ENCODE measurements at places on chromosomes 2 and 18.

GRCh38 chr2:80303006-80303908 is 1.3 kb downstream of the LRRTM1 start:
- DNase-seq, result no peak

GRCh38 chr2:27378096-27378808 is 2.3 kb downstream of the ZNF513 start:
- DNase-seq, result no peak

DNA sequence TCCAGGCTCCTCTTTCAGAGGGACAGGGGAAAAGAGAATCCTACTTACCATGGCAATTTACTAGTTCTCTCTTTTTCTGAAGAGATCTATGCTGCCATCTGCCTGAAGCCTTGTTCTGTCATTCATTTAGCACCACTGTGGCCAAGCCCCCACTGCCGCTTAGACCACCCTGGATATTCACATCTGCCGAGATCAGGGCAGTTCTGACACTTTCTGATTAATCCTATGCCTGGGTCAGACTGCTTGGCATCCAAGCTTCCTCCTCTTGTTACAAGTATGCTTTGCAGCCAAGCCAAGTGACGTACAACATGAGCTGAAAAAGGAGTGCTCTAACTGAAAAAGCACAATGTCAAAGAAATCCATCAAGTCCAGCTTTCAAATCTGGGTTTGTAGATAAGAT is 332.6 kb downstream of the SUCLG1 start:
- DNase-seq, result no peak

DNA sequence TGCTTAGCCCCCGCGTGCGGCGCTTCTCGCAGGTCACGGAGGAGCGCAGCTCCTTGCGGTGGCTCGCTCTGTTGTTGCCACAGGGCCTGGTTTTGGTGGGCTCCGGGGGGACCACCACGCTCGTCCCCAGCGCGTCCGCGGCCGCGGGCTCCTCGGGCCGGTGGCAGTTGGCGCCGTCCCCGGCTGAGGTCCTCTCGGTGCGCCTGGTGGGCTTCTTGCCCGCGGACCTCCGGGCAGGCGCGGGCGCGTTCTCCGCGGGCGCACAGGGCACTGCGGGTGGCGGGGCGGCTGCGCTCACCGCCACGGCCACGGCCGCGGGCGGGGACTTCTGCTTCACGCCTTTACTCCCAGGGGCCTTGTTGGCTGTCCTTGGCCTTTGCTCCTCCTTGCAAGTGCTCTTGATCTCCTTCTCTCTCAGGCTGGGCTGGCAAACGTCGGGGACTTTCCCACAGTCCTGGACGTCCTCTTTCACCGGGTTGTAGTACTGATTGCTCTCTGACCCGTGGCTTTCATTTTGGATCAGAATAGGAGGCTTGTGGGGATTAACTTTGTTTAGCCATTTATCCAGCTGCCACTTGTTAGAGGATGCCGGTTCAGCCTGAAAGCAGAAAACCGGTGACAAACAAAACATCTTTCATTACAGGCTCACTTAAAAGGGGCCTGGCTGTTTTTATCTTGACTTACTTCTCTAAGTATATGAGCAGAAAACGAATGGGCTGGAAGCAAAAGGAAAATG is 104.0 kb upstream of the REV1 start:
- DNase-seq, result no peak

GRCh38 chr18:3924455-3924854 is 474.5 kb downstream of the TGIF1 start:
- DNase-seq, result no peak

- no peak for DNase-seq
These were observed 82.2 kb downstream of the EPAS1 start for GRCh38 chr2:46379213-46380037.

DNA sequence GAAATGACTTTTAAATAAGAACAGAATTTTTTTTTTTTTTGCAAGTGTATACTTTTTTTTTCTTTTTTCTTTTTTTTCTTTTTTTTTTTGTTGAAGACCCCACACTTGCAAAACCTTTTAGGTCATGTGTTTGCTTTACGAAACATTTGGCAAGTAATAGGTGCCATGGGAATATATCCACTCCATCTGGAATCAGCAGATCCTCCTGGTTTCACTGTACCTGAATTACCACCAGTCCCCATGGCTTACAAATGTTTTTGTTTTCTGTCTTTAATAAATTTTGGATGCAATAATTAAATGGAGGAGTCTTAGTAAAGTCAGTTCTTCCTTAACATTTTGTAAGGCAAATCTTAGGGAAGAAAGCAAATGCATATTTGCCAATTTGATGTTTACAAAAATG is 559.7 kb upstream of the ZEB2 start:
- DNase-seq, result no peak

DNA sequence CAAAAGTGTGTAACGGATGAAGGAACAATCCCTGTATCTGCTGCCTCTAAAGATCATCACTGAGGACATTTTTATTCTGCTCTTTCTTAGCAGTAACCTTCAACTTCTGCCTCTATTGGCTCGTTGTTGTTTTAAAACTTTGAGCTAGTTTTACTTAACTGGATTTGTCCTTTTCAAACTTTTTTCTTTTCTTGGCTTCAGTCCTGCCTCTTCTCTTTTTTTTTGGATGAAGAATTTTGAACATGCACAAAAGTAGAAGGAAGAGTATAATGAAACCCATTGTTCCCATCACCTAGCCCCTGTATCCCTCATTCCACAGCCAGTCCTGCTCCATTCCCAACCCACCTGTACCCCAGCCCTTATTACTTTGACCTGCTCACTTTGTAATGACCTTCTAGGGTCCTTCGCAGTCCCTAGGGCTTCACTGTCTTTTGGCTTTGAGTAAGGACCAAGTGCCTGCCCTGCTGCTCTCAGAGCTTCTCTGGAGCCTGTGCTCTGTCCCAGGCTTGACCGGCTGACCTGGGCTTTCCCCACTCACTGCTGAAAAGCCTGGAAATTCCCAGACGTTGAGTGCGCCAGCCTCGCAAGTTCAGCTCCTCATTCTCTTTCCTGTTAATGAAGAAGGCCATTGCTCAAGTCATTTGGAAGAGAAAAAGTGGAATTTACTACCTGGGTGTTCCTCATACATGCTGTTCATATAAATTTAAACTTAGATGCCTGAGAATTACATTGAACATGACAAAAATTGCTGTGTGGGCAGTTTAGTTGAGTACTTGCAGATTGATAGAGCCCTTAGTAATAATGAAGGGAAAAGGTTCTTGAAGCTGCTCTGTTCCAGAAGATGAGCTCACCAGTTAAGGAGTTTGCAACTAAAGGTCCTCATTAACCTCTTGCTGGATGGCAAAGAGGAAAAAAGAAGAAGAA is 149.3 kb upstream of the ALPP start:
- no peak for DNase-seq

GRCh38 chr2:216588861-216589710 is 44.1 kb upstream of the IGFBP2 start:
- no peak for DNase-seq
